ENCODE measurements at places on chromosomes 11 and 22.

DNA sequence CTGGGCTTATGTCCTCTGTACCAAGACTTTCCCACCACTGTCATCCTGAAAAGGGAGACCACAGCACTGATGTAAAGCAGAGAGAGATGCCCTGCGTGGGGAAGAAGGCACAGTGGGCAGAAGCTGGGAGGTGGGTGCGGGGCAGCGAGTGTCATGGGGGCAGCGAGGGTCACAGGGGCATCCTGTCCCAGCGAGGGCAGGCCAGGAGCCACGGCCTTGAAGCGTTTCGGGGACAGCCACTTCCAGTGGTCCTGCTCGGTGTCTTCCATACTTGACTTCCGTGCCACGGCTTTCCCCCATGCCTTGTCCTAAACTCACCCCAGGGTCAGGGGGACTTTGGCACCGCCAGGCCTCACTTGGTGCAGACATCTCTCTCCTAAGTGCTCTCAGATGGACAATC, 1121.3 kb downstream of the TBC1D22A start:
- no peak for DNase-seq

DNA sequence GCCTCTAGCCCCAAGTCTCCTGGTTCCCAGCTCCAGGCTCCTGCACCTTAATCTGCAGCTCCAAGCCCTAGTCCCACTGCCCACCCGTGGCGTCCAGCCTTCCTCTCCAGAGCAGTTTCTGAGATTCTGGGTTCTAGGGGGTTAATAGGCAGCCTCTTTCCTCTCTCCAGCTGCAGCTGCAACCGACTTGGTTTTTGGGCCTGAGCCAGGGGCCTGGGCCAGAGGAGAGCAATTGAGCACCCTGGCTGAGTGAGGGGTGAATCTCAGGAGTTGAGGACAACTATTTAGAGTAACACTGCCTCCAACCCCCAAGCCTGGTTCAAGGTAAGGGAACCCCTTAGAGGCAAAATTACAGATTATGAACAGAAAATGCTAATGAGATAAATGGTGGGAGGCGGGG, 9.0 kb upstream of the CHRM1 start:
- DNase-seq = no peak

GRCh38 chr11:87219266-87219665, 181.5 kb downstream of the TMEM135 start:
- DNase-seq = no peak

GRCh38 chr22:30240541-30241417, 5.8 kb downstream of the LIF start:
- no peak for DNase-seq

GRCh38 chr22:32478994-32479393, 4.4 kb downstream of the FBXO7 start:
- no peak for DNase-seq

- DNase-seq = no peak
These were observed 515.6 kb upstream of the CCDC90B start for GRCh38 chr11:83801799-83802198.

- DNase-seq = no peak
These were observed 34.1 kb downstream of the SBF1 start for GRCh38 chr22:50440544-50441249.

DNA sequence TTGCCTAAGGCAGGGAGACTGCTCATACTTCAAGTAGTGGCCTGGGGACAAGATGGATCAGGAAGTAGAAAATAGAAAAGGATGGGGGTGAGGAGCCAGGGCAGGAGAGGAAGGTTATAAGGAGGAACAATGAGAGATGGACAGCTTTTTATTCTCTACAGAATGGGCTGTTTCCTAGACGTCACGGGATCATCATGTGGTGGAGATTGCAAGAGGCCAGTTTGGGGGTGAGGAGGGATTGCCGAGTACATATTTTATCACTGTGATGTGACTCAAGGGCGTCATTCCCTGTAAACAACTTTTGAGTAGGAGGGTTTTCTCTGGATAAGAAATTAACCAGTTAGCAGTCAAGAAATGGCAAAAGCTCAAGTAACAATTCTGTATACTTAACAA, 406.3 kb downstream of the ETS1 start:
- DNase-seq = no peak

- DNase-seq = no peak
These were observed 103.2 kb upstream of the ANO3 start for GRCh38 chr11:26228778-26229177.

GRCh38 chr11:115363426-115363825, 140.8 kb downstream of the CADM1 start:
- no peak for DNase-seq

- DNase-seq = no peak
These were observed 19.0 kb upstream of the PDGFB start for GRCh38 chr22:39263626-39264348.

GRCh38 chr11:79466411-79466810, 25.6 kb upstream of the TENM4 start:
- no peak for DNase-seq

DNA sequence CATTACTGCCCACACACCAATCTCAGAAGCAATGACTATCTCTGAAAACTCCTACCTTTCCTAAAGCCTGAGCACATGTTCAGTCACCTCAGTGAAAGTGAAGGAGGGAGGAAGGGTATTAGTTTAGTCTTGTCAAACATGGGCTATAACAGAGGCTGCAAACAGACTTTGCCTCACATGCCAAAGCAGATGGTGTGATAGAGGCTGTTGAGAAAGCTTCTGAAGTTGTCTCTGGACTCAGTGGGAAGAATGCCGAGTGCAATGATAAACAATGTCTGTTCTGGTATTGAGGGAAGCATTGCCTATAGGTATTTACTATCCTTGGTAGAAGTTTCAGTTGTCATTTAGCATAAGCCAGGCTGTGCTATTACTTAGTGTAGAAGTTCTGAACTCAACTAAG, 314.5 kb upstream of the CCDC90B start:
- DNase-seq = no peak

- DNase-seq = no peak
These were observed 63.9 kb upstream of the LARGE1 start for GRCh38 chr22:33984211-33984610.

- no peak for DNase-seq
These were observed 8.5 kb upstream of the FXYD6 start for GRCh38 chr11:117884994-117885393.

DNA sequence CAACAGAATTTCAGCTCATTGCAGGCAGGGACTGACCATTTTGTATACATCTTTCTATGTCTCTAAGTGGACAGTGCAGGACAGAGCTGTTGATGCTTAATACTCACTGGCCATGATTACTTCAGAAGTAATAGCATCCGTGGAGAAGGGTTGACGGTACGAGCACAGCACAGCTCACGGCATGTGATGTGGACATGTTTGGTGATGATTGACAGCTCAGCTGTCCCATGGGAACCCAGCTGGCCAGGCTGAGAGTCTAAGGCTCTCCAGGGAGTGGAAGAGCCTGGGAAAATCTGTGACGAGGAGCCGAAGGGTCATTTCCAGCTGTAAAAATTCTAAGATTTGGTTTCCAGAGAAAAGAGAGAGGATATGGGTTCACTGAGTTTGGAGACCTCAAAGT, 198.2 kb downstream of the SNX19 start:
- DNase-seq = no peak

GRCh38 chr22:24077416-24077815, 66.3 kb downstream of the CABIN1 start:
- DNase-seq = no peak

GRCh38 chr11:47078751-47079521, 97.7 kb downstream of the ARFGAP2 start:
- no peak for DNase-seq

GRCh38 chr11:119741369-119742262, 12.6 kb upstream of the NECTIN1 start:
- DNase-seq = peak; percentile 12

- DNase-seq = no peak
These were observed 26.8 kb downstream of the MICAL2 start for GRCh38 chr11:12137005-12137690.

DNA sequence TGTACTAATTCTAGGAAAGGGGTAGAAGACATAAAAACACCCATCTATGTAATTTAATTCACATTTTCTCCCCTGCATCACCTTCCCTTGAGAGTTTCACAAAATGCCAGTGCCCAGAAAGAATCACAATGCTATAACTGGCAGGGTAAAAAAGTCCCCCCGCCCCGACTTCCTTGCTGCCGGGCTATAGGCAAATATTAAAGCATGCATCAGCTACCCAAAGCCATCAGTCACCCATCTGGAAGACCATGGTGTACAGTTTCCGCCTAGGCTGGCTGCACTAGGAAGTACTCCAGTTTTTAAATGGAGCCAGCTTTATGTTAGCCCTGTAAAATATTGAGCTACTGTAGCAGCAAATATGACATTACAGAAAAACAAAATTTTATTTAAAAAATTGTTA, 67.8 kb downstream of the ST14 start:
- DNase-seq = no peak

GRCh38 chr11:76810151-76810853, 27.1 kb downstream of the TSKU start:
- DNase-seq = peak; percentile 64

- no peak for DNase-seq
These were observed 191.1 kb upstream of the ARHGAP20 start for GRCh38 chr11:110903378-110903777.

DNA sequence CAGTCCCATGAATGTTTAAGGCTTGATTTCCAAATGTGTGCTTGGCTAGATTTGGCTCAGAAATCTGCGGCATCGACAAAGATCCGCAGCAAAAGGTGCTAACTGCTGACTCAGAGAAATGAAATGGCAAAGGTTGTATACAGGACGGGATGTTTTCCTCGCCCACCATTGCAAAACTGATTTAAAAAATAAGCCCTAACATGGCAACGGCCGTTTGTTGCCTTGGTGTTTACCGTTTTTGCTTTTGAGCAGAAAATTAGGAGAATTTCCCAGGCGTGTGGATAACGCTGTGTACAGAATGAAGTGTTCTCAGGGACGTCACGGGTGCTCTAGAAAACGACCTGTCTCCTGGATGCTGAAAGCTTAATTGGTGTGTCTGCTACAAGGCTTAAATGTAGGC, 70.2 kb downstream of the ARHGAP8 start:
- DNase-seq = no peak

- DNase-seq = no peak
These were observed 16.0 kb downstream of the TMEM123 start for GRCh38 chr11:102436561-102436960.

DNA sequence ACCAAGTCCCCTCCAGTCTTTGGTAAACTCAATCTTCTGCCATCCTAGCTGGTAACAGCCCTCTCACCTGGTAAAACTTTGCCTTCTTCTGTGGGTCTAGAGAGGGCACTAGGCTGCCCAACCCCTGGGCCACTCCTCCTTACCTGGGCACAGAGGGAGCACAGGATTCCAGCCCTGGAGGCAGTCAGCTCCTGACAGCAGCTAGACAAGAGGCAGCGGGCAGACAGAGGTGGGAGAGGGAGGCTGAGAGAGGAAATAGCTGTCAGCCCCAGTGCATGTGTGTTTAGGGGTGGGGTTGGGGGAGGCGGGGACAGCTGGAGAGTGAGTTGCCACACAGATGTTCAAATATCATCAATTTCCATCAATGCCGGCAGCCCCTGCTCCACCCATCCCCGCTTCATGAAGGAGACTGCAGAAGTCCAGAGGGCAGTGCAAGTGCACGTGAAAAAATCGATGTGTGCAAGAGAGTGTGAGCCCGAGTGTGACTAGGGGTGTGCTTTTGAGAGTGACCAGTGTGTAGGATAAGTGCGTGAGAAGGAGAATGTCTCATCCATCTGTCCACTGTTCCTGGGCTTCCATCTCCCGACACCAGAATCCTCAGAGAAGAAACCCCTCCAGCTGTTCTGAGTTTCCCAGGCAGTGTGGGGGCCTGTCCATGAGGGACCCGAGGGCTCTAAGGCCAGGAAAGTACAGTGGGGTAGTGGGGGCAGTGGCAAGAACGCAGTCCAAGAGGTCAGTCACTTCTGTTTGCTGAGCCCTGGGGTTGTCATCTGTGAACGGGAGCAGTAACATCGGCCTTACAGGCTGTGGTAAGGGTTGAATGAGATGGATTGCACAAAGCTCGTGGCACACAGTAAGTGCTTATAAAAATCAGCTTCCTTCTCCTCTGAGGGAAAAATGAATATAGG, at the start of gene PTGDR2:
Gene PTGDR2 (minus strand): TSS at position 225 of the 908 bp plus-strand sequence. CDS start 2,228 bp downstream, outside the sequence.
- no peak for DNase-seq

DNA sequence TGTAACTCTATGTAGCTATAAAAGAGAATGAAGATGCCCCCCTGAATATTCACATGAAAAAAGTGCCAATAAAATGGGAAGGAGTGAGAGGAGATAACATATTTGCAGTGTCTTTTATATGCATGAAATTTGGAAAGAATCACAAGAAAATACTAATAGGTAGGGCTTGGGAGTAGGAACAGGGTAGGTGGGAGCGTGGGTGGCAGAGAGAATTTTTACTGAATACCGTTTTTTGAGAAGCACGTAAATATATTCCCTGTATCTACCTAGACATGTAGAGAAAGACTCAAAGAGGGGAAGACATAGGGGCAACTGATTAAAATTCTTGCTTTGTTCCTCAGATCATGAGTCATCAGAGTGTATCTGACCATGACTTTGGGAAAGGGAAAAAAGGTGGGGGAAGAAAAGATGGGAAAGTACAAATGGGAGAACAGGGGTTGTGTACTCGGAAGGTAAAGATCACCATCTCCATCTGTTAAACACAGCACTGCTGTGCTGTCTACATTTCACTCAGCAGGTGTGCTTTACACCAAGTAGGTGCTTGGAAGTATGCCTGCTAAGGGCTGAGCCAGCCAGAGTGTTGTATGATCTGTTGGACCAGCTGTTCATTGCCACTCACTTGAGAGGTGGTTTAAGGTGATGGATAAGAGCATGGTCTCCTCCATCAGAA, 16.0 kb downstream of the PRR5L start:
- DNase-seq = no peak

DNA sequence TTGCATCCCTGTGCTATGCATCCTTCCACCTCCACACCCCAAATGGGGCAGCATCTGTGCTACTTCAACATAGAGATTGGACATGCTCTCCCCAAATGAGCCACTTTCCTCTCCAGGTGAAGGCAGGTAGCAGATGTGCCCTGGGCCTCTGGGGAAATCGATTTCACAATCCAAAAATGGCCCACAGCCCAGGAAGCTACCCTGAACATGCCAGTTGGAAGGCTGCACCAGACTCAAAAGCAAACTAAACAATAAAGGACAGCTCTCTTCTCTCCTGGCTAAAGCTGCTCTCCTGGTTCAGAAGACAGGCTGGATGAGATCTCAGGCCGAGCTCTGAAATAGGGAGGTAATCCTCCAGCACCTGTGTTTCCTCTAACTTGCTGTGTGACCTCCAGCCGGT, 19.7 kb downstream of the ISX start:
- no peak for DNase-seq

DNA sequence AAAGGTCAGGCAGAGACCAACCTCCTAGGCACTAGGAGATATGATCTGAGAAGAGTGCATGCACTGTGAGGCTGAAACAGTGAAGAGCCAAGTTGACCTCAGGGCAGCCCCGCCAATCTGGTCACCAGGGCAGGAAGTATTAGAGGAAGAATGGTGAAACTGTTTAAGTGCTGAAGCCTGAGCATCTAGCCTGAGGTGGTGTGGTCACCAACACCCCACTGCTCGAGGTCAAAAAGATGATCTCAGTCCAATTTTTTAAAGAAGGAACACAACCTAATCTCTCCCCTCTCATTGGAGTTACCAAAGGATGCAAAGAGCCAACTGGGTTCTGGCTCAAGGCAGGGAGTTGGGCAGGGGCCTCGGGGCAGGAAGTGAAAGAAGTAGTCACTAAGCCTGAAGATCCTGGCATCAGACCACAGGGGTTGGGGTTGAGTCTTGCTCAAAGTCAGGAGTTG, 4.0 kb downstream of the APBB1 start:
- no peak for DNase-seq

- DNase-seq = no peak
These were observed 33.7 kb upstream of the MYRF start for GRCh38 chr11:61718621-61719302.

GRCh38 chr22:22933100-22933806, 45.6 kb downstream of the IGLL5 start:
- DNase-seq = no peak
